ENCODE measurements at places on chromosomes 16 and 17.

GRCh38 chr17:1073241-1073962, 76.5 kb downstream of the TIMM22 start:
- DNase-seq = no peak

- DNase-seq = no peak
Measured at GRCh38 chr16:51971184-51971583, 575.8 kb downstream of the TOX3 start.

DNA sequence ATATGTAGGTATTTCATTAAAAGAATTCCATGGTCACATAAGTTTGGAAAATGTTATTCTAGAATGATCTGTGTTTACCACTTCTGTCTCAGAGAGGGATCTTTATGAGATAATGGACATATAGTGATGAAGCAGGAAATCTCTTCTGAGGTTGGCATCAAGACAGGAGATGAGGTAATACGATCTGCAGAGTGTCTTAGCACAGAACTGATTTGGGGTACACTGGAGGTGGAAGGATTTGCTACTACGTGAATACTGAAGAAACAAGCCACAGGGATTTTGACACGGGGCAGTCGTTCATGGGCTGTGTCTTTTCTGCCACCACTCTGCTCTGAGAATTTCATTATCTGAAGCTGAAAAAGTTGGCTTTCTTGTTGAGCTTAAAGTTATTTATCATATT, 5.5 kb downstream of the CBFB start:
- no peak for DNase-seq

- no peak for DNase-seq
Measured at GRCh38 chr16:4450931-4451519, 23.4 kb downstream of the NMRAL1 start.

Data from substantia nigra (tissue), 51 donors.